ENCODE measurements at places on chromosomes 5 and 9.

DNA sequence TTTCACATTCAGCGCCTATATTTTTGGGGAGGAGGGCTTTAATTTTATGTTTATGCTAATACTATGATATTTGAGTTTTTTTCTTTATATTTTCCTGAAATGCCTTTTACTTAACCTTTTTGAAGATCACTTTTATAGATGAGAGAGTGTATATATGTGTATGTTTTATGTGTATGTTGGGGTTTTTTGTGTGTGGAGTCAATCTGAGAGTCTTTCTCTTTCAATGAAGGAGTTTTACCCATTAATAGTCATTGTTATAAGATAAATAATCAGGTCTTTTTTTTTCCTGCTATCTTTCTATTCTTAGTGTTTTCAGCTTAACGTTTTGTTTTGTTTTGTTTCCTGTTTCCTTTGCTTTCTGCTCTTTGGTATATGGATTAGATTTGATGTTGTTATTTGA is 112.2 kb downstream of the TEX10 start:
- no peak for DNase-seq

DNA sequence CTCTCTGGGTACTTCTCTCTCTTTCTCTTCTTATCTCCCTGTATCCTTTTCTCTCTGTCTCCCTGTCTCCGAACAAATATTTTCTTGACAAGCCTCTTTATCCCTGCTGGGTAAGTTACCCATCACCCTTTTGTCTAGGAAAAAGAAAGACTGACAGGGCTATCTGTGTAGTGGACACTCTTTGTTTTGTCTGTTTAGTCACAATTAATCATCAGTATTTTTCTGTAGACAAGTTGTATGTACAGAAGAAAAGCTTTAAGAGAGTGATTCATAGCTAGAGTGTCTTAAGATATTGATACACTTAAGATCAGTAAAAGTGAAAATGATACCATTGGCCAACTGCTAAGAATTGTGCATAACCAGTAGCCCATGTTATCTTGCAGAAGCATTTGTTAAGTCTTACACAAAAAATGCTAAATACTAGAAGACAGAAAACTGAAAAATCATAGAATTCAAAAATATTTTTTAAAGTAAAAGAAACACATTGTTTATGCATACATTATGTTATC is 1043.8 kb upstream of the EDIL3 start:
- DNase-seq, result no peak

DNA sequence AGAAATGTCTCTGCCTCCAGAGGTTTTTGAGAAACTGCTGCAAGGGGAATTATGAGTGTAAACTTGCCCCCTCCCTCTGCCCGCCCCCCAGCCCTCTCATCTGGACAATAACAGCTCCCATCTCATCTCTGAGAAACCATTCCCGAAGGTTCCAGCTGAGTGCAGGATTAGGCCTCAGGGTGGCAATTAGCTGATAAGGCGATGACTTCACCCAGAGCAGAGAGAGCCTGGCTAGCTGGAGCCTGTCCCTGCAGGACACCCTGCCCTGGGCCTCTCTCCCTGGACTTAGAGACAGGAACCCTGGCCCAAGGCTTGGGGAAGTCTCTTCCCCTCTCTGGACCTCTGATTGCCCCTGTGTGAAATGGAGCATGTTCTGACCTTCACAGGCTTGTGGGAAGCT is 45.7 kb upstream of the HAND1 start:
- DNase-seq, result no peak

GRCh38 chr5:132435886-132436285 is 54.7 kb downstream of the IRF1 start:
- DNase-seq, result no peak

DNA sequence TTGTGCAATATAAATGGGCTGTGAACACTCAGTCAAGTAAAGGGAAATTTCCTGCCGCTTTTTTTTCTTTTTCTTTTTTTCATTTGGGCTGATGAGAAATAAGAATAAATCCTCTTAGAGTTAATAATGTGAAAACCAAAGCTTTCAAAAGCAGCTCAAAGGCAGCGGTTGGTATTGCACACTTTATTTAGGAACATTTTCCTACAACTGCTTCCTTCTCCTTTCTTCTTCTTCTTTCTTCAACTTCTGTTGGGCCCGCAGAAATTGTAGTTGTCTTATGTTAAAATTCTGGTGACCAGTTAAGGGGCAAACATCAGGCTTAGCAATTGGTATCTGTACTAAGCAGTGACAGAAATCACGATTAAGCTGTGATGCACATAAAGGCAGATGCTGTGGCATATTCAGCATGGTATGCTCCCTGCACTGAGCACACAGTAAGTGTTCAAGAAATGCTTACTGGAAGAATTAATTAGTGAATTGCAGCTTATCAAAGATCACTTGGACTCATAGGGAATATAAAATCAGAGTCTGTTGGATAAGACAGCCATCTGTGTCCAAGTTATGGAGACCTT is 85.4 kb downstream of the ANKRD55 start:
- DNase-seq, result no peak

- DNase-seq, result no peak
Observed at GRCh38 chr5:153513156-153513555, 22.7 kb downstream of the GRIA1 start.

DNA sequence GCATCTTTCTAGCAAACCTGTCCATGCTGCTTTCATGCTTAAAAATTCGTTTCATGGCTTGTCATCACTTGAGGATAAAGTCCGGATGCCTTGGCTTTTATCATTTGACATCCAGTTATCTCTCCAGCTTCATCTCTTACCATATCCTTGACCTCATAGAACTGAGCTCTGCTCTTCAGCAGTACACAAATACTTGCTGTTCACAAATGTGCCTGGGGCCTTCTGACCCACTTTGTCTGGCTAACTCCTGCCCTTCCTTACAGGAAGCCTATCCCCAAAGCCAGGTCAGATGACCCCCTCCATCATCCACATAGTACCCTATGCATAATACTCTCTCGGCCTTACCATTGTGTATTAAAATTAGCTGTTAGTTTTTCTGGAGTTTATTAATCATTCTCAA is 249.1 kb downstream of the SAXO1 start:
- DNase-seq, result no peak

GRCh38 chr5:36719282-36719681 is 112.9 kb downstream of the SLC1A3 start:
- no peak for DNase-seq

- DNase-seq, result no peak
Observed at GRCh38 chr9:20302197-20302596, 320.1 kb downstream of the MLLT3 start.

DNA sequence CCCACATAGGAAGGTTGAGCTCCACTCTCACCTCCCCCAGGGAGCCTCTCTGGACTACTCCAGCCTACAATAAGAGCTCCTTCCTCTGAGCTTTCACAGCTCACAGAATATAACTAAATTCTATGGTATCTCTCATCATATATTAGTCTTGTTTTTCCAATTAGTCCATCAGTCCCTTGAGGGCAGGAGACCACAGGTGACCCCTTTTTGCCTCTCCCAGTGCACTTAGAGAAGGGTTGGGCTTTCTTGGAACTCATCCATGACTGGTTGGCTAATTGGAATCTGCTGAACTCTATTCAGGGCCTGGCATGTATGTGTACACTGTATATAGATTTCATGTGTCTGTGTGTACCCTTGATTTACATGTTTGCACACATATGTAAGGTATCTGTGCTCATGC is 50.4 kb upstream of the ARAP3 start:
- no peak for DNase-seq

DNA sequence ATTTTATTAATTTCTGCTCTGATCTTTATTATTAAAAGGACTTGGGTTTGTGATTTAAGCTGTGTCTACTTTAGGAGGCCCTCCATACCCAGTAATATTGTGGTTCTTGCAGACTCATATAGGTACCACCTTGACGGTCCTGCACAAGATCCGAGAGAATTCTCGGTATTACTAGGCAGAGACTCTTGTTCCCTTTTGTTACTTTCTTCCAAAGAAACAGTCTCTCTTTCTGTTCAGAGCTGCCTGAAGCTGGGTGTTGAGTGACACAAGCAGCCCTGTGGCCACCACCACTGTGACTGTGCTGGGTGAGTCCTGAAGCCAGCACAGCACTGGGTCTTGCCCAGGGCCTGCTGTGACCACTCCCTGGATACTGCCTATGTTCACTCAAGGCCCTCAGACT is 666.6 kb downstream of the SEMA5A start:
- DNase-seq, result no peak

- DNase-seq, result no peak
Observed at GRCh38 chr9:16272776-16273175, 597.7 kb downstream of the BNC2 start.

DNA sequence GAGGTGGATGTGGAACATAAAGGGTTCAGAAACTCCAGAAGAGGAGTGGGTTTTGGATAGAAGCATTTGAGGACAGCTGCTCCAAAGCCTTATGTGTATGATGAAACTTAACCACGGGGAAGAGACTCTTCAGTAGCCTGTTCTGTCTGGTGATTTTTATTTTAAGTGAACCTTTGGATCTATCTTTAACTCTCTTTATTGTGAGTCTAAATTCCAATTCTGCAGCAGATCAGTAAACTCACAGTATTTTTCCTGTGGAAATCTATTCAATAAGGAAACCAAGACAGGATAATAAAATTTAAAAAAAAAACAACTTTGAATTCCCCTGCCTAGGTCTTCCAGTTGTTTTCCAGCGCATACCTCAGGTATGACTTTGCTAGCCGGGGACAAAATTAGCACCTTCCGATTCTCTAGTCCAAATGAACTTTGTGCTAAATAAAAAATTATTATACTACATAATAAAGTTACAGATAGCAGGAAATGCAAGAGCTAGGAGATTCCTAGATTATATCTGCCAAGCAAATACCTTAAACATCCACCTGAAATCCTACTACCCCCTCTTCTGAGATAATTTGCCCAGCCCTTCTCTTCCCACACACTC is 101.9 kb downstream of the NLN start:
- no peak for DNase-seq

DNA sequence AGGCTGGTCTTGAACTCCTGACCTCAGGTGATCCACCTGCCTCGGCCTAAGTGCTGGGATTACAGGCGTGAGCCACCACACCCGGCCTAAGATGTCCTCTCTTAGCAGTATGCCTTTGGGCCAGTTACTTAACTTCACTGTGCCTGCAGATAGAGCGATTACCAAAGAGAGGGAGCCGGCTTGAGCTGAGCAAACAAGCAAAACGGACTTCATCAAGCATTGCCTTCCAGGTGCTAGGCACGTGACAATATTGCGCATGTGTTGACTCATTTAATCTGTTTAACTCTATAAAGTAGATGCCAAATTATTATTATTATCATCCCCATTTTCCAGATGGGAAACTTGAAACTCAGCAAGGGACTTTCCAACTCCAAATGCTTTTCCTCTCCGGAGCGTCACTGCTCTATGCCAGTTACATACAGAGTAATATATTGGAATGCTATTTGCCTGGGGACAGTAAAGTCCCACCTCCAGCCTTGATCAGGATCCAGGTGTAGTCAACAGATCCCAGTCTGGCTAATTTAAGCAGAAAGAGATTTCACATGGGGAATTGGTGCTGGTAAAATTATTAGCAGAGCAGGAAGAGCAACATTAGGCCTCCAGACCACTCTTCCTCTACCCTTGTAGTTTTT is 5.6 kb upstream of the C9orf152 start:
- DNase-seq, result no peak

DNA sequence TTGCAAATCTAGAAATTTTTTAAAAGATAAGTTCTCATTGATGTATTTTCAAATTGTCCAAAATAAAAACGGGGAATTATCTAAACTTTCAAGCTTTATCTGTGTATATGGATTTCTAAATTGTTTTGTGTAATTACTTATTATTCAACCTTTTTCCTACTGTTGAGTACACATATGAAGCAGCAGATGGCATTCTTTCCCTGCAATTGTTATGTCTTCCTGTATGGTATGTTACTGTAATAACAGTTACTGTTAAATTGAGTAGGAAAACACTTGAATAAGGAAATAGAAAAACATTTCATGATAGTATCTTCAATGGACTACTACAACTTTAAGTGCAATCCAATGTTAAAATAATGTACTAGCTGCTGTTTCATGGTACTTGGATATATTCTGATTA is 124.8 kb downstream of the RANBP17 start:
- no peak for DNase-seq

Data from stimulated activated CD8-positive, alpha-beta memory T cell treated with anti-CD3 and anti-CD28 coated beads, Interleukin-15, amount 100 ng/mL, for 4 hours (primary cell).